ENCODE measurements at places on chromosomes 7 and 10.

DNA sequence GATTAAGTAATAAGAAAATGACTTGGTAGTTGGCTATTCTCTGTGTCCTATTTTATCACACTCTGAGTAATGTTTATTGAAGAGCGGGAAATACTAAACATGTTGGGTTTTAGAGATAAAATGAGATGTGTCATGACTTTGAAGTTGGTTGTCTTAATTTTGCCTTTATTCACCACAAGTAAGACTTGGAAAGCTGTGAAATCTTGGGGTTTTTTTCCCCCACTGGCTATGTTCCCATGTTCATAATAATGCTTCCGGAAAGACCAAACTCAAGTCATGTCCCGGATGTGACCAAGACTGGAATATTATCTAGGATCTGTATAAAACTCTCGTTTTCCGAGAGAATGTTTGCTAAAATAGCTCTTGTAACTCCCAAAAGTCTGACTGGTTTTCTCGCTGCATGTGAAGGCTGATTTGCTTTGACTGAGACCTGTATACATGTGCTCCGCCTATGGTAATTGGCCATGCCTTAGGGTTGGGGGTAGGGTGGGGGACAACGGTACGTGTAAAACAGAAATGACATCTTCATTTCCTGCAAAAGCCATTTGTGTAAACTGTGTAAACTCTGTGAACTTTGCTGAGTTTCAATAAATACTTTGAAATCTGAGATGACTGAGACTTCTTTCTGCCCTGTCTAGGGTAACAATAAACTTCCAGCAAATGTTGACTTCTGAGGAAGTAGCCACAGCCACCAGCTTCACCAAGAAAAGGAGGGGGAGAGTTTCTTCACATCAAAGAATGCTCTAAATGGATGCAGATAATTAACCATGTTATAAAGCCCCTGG is 169.6 kb downstream of the ZNF365 start:
- no peaks in the 10 kb centered on the region for H3K36me3 ChIP-seq
- no peak overlapping the region for H3K27ac ChIP-seq
- no peak overlapping the region for H3K4me3 ChIP-seq
- peaks cover 3% of the 10 kb centered on the region for H3K27me3 ChIP-seq
- no peak for DNase-seq

DNA sequence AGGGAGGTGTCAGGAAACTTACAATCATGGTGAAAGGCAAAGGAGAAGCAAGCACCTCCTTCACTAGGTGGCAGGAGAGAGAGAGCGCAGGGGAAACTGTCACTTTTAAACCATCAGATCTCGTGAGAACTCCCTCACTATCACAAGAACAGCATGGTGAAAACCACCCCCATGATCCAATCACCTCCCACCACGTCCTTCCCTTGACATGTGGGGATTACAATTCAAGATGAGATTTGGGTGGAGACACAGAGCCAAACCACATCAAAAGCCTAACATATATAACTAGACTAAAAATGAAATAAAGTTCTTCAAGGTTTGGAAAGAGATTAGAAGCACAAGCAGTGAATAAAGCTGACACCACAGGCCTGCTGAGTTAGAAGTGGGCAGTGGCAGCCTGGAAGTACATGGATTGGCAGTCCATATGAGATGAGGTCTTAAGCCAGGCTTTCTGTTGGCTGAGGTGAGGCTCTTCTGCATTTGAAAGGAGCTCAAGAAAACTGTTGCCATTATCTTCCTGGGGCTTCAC is 96.4 kb upstream of the MDFIC start:
- peak; percentile 44 for DNase-seq
- no peaks in the 10 kb centered on the region for H3K27me3 ChIP-seq
- no peak overlapping the region for H3K4me3 ChIP-seq
- peaks cover 10% of the 10 kb centered on the region for H3K4me1 ChIP-seq
- H3K36me3 ChIP-seq = peaks cover 7% of the 10 kb centered on the region

DNA sequence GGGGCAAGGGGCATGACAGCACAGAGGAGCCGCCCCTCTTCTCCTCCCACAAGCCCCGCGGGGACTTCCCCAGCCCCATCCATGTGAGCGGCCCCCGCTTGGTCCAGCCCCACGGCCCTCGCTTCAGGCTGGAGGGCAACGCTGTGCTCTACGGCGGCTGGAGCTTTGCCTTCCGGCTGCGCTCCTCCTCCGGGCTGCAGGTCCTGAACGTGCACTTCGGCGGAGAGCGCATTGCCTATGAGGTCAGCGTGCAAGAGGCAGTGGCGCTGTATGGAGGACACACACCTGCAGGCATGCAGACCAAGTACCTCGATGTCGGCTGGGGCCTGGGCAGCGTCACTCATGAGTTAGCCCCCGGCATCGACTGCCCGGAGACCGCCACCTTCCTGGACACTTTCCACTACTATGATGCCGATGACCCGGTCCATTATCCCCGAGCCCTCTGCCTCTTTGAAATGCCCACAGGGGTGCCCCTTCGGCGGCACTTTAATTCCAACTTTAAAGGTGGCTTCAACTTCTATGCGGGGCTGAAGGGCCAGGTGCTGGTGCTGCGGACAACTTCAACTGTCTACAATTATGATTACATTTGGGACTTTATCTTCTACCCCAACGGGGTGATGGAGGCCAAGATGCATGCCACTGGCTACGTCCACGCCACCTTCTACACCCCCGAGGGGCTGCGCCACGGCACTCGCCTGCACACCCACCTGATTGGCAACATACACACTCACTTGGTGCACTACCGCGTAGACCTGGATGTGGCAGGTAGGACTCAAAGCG is 5.1 kb downstream of the AOC1 start:
- peaks cover 39% of the 10 kb centered on the region for H3K27me3 ChIP-seq
- H3K27ac ChIP-seq = no peak overlapping the region
- H3K4me1 ChIP-seq = peaks cover 4% of the 10 kb centered on the region
- DNase-seq = no peak
- H3K4me3 ChIP-seq = no peak overlapping the region

DNA sequence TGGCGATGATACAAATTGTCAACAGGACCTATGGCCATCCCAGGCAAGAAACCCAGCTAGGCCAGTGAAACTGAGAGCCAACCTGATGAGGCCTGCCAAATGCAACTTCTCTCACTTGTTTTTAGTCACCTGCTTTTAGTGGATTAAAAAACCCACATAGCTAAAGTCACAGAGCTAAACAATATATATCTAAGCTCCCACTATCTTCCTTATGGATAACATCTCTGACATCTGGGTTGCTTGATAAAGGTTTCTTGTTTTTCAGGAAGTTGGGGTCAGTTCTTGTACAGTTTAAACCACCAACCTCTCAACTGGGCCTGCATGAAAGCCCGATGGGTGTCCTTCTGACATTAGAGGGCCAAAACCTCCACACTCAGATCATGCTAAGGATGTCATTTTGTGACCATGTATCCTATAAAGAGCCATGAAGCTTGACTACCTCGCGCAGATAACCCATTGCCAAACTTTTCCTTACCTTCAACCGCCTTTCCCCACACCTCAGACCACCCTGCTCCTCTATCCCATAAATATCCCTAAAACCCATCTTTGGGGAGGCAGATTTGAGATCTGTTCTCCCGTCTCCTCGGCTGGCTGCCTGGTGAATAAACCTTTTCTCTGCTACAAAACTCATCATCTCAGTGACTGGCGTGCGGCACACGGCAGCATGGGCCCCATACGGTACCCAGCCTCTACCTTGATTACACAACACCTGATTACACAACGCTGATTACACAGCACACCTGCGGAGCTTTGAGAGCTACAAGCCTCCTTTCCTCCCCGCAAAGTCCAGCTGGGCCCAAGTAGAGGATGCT is 797 bp upstream of the STMP1 start:
- peaks cover 34% of the 10 kb centered on the region for H3K4me1 ChIP-seq
- peak overlapping the region; percentile 84 for H3K27ac ChIP-seq
- peak overlapping the region; percentile 87 for H3K4me3 ChIP-seq
- peaks cover 6% of the 10 kb centered on the region for H3K36me3 ChIP-seq

Measured in activated naive CD4-positive, alpha-beta T cell treated with anti-CD3 and anti-CD28 coated beads, Interleukin-2, amount 10 ng/mL, durations not matched to agents 7 days and 5 days (primary cell).